ENCODE measurements at places on chromosomes 1 and 21.

DNA sequence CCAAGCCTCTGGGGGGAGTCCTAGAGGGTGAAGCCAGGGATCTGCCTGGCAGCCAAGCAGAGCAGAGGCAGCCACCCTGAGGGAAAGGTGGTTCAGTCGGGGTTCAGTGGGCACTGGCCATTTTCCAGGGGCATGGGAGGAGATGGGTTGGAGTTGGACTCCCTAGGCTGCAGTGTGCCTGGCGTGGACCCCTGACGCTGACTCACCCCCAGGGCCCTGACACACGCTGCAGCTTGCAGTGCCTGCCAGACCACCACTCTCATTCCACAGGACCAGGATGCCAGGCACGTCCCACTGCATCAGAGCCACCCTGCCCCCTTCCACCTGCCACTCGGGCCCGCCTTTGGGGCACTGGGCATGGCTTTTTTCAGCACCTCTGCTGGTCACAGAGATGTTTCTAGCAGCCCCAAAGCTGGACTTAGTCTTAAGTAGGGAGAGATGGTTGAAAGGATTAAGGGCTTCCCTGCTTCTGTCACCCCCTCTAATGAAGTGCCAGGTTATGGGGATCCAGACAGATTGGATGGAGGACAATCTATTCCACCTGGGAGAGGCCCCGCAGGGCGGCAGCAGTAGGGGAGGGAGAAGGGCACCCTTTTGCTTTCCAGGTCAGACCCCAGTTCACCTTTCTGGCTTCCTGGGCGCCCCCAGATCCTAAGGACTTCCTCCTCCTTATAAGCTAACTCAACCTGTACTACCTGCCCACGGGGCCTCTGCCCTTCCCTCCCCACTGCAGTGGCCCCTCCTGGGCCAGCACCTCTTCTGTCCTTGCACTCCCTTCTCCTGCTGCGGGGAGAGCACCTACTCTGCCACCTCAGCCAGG is 1.6 kb downstream of the SYT2 start:
- no peak for DNase-seq

DNA sequence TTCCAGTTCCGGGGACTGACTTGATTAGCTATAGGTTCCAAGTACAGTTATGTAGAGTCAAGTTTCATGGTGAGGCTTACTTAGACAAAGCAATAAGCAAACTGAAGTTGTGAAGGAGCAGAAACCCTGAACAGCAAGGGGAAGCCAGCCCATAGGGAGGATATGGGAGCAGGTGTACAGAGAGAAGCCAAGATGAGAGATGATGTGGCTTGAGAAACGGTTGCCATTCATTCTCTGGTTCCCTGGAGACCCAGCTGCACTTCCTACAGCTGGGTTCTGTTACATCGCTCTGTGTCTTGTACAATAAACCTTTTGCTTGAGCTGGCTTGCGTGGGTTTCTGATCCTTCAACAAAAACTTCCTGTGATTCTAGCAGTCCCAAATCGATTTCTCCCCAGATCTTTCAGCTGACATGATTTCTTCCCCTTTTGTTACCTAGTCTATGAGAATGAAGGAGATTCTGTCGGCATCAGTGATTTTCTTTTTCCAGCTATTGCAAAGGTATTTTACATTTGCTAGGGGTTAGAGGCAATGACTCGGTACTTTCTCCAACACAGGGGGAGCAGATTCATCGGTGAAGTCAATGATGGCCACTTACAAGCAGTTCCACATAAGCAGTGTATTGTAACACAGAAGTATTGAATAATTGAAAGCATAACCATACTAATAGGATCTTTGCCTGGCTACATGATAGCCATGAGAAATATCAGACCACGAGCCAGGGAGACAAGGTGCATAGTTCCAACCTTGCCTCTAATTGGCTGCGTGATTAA is 67.3 kb downstream of the URB2 start:
- DNase-seq, result no peak

GRCh38 chr1:201503397-201504176 is 3.3 kb downstream of the CSRP1 start:
- DNase-seq, result no peak

DNA sequence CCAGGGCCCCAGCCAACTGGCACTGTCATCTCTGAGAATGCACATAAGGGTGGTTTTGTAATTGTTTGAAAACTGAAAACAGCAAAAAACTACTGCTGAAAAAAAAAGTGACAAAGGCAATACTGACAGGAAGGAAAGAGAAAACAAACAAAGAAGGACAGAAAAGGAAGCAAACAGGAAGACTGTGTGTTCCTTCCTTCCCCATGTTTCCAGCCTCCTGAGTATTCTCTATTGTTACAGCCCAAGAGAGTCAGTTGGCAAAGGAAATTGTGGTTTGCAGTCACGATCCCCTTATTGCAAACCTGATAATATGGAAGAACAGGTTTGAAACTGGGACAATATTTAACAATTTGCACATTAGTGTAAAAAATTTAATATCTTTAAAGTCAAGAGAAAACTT is 1177.6 kb downstream of the PLA2G4A start:
- DNase-seq, result no peak

DNA sequence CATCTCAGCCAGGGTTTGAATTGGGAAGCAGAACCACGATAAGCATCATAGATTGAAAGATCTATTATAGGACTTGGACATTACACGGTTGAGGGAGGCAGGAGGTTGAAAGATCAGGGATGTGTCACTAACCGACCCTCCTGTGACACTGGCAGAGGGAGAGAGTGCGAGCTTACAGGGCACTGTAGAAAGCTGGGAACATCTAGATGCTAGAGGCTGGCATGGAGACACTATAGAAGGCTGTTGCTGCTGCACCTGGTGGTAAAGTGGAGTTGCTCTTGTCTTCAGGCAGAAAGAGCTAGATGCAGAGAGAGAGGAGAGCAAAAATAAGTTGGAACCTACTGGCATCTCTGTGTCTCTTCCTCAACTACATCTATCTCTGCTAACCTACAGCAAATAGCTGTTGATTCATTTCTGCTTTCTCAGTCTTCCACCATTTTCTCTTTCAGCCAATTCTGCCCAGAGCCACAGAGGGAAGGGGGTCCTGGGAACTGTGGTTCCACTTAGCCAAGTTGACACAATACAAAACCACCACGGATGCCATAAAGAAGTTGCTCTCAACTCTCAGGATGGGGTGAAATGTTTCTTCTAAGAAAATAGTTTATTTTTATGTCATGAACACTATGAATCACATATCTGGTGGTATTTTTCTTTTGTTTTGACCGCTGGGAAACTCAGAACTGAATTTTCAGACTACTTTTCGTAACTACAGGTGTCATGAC is 155.9 kb downstream of the ZNF281 start:
- no peak for DNase-seq

- DNase-seq, result no peak
Measured at GRCh38 chr1:163176797-163177196, 25.9 kb downstream of the RGS5 start.

DNA sequence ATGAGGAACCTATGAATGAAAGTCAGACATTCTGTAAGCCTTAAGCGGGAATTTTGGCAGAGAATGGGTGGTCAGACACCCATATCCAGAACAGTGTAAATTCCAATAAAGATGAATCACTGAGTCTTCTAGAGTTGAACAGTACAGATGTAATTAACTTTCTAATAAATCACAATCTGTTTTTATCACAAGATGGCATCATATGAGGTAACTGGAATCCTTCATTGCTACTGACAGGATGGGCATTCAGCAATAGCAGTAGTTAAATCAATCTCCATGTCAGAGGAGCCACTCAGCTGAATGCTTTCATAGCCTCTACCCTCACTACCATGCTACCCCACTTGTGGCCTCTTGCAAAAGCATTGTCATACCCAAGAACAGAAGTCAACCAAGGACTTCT is 690.3 kb downstream of the AMY1C start:
- DNase-seq, result no peak

DNA sequence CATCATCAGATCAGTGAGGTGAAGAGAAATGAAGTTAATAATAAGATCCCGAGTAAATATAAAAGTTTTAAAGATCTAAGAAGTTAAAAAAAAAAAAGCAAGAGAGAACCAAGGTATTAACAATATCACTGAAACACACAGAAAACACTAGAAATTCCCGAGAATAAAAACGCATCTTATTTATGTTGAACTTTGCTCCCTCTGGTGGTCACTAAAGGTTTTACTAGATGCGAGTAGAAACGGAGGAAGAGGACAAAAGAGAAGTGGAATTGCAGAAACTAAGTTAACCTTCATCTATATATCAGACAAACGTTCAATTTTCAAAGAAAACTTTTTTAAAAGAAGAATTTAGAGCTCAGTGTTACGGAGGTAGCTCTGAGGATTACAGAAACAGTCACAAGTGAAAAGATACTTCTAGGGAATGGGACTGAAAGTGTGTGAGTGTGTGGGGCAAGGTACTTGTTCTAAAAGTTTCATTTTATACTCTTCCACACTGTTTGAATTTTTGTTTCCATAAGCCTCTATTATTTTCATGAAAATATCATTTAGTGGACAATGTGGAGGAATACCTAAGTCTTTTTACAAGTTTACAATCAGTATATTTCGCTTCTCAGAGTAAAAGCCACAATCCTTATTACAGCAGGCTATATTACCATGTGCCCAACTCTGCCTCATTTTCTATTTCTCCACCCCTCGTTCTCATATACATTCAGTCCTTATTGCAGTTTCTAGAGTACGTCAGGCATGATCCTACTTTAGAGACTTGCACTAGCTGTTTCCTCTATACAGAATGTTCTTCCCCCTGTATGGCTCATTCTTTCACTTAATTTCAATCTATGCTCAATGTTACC is 19.7 kb downstream of the ACBD6 start:
- DNase-seq, result no peak

DNA sequence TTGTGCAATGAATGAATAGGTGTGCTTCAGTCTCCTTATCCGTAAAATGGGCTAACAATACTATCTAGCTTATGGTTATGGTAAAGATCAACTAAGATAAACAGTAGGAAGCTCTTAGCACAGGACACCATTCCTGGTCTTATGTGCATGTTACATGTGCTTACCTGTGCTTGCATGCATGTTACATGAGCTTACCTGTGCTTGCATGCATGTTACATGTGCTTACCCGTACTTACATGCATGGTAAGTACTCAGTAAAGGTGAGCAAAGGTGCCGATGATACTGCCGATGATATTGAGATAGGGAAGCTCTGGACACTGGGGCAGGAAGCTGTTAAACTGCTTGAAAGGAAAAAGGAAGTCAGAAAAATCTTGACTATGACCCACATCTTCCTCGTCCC is 211.0 kb upstream of the USP24 start:
- DNase-seq, result no peak
